ENCODE measurements at places on chromosomes 5 and 9.

DNA sequence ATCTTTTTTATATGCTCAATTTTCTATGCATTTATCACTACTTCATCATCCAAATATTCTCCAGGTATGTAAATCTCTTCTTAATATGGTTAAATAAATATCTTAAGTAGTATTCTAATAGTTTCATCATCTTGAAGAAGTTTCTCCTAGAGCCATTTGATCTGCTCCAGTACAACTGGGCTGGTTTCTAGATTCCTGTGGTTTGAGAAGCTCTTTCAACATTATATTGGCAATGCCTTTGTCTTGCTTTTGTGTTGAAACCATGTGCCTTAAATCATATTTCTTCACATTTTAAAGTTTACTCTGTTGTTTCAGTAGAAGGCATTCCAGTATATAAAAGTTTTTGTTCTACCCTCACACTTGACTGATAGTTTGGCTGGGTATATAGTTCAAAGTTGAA lies 27.6 kb downstream of the MBLAC2 start:
- DNase-seq = no peak

- no peak for DNase-seq
Measured at GRCh38 chr5:68848091-68848490, 245.7 kb upstream of the SLC30A5 start.

- peak; percentile 90 for DNase-seq
Measured at GRCh38 chr9:101814064-101814463, 75.6 kb upstream of the GRIN3A start.

DNA sequence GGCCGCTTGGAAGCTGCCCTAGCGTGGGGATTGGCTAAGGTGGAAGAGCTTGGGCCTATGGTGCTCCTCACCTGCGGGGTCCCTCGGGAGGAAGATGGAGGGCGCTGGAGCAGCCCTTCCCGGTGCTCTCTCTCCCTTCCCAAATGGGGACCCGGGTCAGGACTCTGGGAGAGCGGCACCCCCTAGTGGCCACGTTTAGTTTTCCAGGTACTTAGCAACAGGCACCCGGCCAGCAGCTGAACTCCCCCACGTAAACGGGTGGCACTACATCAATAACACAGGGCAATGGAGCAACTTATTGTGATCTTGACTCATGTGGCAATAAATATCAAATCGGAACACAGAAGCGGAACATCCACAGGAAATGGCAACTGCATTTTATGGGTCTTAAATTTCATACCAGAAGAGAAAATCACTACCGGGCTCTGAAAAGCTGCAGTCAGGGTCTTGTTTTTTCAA lies 316.6 kb downstream of the AGTPBP1 start:
- no peak for DNase-seq

DNA sequence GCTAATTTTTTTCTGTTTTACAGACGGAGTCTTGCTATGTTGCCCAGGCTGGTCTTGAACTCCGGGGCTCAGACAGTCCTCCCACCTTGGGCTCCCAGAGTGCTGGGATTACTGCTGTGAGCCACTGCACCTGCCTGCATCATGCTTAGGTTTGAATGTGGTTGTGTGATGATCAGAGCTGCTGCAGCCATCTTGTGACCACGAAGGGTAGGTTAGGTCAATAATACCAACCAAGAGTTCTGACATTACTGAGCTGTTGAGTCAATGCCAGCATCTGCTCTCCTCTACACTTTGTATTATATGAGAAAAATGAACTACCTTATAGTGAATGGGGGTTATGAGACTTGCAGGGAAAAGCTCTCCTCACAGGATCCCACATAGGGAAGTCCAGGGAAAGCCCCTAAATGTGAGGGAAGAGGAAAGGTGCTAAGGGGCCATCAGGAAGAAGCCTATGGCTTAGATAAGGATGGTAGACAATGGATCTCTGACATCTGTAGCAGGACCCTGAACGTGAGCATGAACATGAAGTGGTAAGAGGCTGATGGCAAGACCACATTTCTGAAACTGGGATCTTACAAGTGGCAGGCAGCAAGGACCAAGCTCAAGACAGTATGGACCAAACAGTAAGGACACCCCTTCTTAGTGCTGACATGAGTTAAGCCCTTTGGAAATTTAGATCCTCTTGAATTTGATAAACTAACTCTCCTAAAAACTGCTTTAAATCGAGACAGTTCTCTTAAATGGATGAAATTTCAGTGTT lies 75.7 kb upstream of the ZNF169 start:
- no peak for DNase-seq

- no peak for DNase-seq
Measured at GRCh38 chr9:108579757-108580439, 275.9 kb downstream of the ACTL7B start.
